ENCODE measurements at places on chromosomes 5 and 9.

DNA sequence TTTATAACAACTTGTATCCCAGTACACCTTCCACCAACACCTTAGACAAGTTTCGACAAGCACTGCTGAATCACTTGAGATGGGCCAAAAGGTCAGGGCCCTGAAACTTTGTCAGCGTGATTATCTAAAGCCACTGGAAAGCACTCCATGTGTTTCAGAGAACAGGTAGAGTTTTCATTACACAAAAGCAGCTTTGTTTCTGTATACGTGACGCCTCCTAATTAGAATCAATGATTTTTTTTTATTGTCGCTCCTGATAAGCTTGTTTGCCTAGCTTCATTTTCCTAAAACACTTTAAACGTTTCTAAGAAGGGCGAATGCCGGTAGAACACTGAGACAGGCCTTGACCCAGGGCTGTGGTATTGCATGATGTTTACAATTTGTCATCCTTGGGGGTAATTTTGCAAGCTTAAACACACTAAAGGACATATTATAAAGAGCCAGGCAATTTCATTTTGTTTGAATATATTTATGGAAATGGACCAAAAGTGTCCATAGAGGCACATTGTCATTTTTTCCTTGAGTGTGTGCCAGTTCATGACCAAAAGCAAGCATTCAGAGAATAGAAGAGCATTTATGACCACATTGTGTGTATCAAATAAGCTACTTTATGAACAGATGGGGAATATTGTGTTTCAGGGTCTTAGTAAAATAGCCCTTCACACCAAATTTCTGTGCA, 193.6 kb downstream of the GLIS3 start:
- DNase-seq, result no peak

GRCh38 chr9:69276775-69277174, 48.2 kb upstream of the ENTREP1 start:
- DNase-seq, result no peak

- no peak for DNase-seq
Observed at GRCh38 chr5:179264053-179264782, 81.0 kb downstream of the ADAMTS2 start.

- DNase-seq, result peak; percentile 44
Observed at GRCh38 chr9:128203024-128203706, at the start of gene DNM1. TSS of gene DNM1 (plus strand) at chr9:128203379. CDS start at chr9:128203471, 92 bp downstream.

DNA sequence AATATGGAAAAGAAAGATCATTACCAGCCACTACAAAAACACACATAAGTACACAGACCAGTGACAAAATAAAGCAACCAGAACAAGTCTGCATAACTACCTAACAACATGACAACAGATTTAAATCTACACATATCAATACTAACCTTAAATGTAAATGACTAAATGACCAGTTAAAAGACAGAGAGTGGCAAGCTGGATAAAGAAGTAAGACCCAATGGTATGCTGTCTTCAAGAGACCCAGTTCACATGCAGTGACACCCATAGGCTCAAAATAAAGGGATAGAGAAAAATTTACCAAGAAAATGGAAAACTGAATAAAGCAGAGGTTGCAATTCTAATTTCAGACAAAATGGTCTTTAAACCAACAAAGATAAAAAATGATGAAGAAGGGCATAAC, 938.1 kb downstream of the EFNA5 start:
- DNase-seq, result no peak

- no peak for DNase-seq
Observed at GRCh38 chr5:151040211-151040747, 19.9 kb downstream of the GPX3 start.

- DNase-seq, result no peak
Observed at GRCh38 chr5:157530226-157530972, 45.2 kb downstream of the ADAM19 start.

DNA sequence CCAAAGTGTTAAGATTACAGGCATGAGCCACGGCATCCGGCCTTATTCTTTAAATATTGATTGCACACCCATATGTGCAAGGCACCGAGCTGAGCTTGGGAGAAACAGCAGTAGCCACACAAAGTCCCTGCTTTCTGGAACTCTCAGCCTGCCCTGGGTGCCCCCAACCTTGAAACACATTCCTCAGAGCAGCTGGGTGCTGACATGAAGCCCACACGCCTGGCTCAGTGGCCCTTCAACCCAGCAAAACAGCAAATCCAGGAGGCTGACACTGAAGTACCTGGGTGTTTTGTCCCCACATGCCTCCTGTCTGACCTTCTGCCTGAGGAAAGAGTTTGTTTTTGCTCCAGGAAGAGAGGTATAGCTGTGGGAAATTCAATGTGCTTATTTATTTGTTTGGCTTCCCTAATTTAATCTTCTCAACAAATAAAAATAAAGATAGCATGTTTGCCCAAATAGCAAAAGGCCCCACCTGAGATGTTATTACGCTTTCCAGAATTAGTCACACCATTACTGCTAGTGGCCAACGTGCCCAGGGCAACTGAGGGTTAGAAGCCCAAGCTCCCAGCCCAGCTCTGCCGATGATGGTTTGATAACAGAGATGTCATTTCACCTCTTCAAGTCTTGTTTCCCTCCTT, 13.4 kb upstream of the TCOF1 start:
- no peak for DNase-seq

- DNase-seq, result no peak
Observed at GRCh38 chr9:124878518-124878917, 16.6 kb downstream of the ARPC5L start.

DNA sequence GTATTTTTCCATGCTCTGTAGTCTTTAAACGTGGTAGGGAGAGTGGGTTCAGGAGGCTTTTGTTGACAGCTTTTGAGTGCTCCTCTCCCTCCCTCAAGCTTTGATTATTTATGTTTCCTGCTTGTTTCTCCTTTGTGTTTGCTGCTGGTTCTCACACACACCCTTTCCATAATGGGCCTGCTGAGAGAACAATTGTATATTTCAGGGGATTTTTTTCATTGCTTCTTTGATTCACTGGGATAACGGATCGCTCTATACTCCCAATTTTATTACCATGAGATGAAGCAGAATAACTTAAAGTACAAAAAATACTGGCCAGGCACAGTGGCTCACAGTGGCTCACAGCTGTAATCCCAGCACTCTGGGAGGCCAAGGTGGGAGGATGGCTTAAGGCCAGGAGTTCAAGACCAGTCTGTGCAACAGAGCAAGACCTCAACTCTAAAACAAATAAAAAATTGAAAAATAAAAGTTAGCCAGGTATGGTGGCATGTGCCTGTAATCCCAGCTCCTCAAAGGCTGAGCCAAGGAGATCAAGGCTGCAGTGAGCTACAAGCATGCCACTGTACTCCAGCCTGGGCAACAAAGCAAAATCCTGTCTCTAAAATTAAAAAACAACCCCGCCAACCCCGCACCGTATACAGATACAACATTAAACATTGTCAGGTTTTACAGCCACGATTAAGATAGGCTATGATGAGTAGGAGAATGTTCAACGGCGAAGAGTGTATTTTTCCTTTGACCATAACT, 66.9 kb downstream of the USP20 start:
- no peak for DNase-seq

DNA sequence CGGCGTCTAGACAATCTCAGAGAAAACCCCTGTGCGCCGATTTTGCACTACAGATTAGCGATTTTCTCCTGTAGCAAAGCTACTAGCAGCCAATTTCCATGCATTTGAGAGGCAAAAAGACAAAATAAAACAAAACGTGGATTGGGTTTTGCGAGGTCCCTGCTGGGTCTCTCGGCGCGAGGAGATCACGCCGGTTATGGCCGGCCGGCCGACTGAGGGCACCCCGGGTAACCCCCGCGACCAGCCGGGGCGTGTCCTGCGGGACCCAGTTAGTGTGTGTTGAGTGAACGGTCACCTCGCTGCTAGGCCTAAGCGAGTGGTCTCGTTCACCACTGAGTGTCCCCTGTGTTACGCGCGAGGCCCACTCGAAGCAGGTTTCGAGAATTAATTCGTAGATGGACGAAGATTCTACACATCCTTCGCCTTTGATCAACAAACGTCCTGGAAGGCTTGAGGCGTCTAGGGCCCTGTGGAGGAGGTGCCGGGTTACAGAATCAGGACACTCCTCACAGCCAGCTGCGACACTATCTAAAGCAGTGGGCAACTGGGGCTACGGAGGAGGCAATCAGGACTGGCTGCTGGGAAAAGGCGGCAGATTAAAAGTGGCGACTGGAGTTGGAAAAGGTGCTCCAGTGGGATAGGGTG, 764 bp upstream of the VDAC1 start:
- DNase-seq, result no peak

DNA sequence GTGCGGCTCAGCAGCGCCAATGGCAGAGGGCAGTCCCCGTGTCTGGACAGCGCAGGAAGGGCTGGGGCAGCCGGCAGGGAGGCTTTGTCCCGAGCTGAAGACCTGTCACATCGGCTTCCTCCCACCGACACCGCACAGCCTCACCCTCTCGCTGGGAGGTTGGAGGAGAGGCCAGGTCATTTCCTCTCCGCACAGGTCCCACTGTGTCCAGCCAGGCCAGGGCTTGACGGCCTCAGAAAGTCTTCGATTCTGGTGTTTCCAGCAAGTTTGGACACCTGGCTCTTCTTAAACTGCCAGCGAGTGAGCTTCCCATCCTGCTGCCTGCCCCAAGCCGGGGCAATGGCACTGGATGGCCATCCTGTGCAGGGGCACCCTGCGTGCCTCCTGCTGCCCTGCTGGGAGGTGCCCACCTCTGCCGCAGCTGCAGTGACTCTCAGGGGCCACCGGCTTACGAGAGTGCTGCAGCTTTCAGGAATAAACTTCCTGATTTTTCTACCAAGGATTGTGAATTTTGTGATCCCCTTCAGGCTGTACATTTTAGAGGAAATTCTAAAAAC, 33.9 kb downstream of the AHRR start:
- DNase-seq, result no peak

DNA sequence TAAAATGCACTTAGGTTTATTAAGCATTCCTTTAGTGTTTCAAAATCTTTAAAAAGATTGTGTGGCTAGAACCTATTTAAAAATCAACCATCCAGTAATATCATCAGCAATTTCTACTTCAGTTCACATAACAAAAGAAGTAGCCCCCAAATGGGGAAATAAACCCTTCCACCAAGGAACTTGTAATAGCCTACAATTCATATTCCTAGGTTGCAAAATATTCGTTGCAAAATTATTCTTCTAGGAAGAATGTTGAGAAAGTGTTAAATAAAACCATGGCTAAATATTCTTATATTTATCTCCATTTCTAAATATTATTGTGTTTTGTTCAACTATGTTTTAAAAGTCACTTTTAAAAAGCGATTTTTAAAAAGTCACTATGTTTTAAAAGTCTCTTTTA, 177.9 kb upstream of the PRLR start:
- no peak for DNase-seq

DNA sequence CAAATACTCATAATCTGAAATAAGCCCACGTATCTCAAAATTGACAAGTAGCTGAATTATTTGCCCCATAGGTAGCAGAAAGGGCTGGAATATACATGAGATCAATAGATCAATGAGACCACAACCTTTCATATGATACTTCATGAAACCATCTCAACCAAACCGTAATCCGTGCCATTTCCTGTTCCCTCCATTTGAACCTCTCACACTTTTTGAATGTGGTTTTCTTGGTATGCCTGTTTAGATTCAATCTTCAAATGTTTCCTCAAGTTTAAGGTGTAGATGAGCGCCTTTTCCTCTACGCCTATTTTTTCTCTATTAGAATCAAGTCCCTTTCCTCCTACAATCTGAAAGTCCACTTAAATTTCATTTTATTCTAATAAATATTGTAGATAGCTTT, 805.5 kb downstream of the EFNA5 start:
- DNase-seq, result no peak

GRCh38 chr5:169655353-169655752, 18.3 kb downstream of the DOCK2 start:
- DNase-seq, result no peak

GRCh38 chr5:143234162-143234842, 169.2 kb downstream of the NR3C1 start:
- no peak for DNase-seq

DNA sequence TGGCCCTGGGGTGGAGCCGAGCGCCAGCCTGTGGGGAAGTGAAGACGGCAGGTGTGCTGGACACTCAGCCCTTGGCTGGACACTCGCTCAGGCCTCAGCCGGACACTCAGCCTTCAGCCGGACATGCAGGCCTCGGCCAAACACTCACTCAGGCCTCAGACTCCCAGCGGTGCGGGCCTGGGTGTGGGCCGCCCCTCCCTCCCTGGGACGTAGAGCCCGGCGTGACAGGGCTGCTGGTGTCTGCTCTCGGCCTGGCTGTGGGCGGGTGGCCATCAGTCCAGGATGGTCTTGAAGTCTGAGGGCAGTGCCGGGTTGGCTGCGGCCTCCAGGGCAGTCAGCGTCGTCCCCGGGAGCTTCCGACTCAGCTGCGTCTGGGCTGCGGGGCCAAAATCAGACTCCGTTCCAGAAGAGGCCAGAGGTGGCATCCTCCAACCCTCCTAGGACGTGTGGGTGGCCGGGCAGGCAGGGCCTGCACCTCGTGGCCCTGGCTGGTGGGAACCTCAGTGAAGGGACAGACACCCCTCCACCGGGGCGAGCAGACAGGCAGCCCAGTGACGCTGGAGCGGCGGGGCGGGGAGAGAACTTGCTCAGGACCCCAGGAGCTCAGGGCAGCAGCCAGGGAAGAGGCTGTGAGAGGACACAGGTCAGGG, 28.4 kb downstream of the SLC6A18 start:
- no peak for DNase-seq

GRCh38 chr5:72107131-72107900, at the start of gene MAP1B:
TSS of gene MAP1B (plus strand) at chr5:72107475. CDS start at chr5:72107532, 57 bp downstream.
- peak; percentile 64 for DNase-seq

GRCh38 chr5:160627921-160628618, 206.4 kb downstream of the PTTG1 start:
- no peak for DNase-seq

DNA sequence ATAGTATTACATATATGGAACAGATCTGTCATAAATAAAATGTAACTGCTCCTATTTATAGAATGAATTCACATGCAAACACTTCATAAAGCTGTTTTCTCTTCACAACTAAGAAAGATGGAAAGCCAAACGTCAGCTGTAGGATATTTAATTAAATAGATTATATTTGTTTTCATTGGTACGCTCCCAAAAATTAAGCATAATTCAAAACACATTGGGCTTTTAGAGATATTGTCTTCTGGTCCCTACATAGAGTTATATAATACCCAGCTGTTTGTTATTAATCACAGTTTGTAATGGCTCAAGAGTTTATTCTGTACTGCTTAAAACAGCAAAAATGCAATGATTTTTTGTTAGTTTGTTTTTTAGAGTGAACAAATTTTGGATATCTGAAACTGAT, 61.2 kb downstream of the MRPS30 start:
- no peak for DNase-seq

- DNase-seq, result no peak
Observed at GRCh38 chr5:14337593-14337992, 194.5 kb downstream of the TRIO start.

GRCh38 chr5:72156946-72157624, 49.8 kb downstream of the MAP1B start:
- DNase-seq, result no peak

DNA sequence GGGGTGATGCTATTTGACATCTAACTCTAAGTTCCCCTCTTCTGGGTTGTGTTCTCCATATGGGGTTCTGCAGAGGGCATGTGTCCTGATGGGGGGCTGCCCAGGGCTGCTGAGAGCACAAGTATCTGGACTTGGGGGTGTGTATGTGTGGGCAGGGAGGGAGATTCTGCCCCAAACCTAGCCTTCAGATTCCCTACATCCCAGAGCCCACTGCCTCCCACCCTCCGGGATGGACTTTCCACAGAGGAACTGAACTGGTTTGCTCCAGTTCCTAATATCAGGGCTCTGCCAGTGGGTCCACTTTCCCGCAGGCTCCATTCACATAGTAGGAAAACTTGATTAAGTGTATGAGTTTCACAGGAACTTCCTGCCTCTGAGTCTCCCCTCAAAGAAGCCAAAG, 16.4 kb upstream of the TIFAB start:
- DNase-seq, result no peak

GRCh38 chr5:172616136-172616535, 24.9 kb upstream of the NEURL1B start:
- no peak for DNase-seq
